ENCODE measurements at places on chromosomes 7 and 10.

DNA sequence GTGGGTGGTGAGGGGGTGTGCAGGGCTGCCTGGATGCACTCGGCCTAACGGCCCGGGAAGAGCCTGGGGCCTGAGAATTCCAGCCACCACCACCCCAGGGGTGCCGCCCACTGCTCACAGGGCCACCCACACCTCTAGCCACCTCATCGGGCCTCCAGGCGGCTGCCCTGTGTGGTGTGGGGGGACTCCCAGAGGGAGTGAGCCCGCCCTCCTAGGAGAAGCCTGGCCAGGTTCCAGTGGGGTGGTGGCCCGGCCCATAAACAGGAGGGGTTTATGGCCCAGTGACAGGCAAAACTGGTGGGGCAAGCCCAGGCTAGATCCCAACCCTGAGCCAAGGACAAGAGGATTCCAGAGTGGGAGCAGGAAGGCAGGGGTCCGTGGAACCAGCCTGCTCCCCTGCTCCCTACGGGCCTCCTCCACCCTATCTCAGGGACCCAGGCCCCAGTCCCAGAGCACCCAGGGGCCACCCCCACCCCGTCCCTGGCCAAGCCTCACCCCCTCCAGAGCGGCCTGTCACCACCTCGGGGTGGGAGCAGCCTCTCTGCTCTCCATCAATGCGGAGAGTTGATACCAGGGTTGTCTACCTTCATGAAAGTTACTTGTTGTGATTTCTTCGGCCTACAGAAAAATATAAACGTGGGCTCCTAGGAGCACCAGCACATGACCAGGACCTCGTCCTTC is 20.2 kb upstream of the PDGFA start:
- DNase-seq, result no peak

DNA sequence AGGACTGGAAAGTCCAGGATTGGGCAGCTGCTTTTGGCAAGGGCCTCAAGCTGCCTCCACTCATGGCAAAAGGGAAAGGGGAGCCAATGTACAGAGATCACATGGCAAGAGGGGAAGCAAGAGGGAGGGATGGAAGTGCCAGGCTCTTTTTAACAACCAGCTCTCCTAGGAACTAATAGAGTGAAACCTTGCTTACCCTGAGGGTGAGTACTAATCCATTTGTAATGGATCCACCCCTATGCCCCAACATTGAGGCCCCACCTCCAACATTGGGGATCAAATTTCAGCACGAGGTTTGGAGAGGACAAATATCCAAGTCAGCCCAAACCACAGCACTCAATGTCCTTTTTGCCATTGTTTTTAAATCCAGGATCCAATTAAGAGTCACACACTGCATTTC is 12.5 kb downstream of the HABP2 start:
- DNase-seq, result no peak

- no peak for DNase-seq
Observed at GRCh38 chr7:157077986-157078644, 60.6 kb upstream of the UBE3C start.

GRCh38 chr7:120742372-120742771 is 115.6 kb downstream of the TSPAN12 start:
- no peak for DNase-seq

DNA sequence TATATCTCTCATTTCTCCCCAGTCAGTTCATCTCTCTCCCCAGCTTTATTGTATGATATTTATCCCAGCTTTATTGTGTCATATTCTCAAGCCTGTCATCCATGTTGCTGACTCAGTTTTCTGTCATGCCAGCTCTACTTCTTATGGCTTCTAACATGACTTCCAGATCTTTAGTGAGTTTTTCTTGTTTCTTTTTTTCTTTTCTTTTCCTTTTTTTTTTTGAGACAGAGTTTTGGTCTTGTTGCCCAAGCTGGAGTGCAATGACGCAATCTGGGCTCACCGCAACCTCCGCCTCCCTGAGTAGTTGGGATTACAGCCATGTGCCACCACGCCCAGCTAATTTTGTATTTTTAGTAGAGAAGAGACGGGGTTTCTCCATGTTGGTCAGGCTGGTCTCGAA is 28.7 kb upstream of the CALU start:
- no peak for DNase-seq

DNA sequence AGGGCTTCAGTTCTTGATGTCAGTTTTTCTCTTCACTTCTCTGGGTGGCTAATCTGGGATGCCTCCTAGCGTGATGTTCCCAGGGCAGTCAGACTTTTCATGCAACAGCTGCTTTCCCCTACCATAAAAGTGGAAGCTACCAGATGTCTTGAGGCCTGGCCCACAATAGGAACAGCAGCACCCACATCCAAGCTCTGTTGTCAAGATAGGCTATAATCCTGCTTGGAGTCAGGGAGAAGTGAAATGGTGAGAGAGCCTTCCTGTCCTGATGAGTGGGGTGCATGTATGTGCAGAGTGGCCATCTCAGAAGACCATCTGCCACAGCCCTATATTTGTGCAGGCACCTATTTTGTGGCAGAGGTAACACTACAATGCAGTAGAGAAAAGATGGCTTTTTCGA is 108.0 kb downstream of the HTR5A start:
- no peak for DNase-seq

DNA sequence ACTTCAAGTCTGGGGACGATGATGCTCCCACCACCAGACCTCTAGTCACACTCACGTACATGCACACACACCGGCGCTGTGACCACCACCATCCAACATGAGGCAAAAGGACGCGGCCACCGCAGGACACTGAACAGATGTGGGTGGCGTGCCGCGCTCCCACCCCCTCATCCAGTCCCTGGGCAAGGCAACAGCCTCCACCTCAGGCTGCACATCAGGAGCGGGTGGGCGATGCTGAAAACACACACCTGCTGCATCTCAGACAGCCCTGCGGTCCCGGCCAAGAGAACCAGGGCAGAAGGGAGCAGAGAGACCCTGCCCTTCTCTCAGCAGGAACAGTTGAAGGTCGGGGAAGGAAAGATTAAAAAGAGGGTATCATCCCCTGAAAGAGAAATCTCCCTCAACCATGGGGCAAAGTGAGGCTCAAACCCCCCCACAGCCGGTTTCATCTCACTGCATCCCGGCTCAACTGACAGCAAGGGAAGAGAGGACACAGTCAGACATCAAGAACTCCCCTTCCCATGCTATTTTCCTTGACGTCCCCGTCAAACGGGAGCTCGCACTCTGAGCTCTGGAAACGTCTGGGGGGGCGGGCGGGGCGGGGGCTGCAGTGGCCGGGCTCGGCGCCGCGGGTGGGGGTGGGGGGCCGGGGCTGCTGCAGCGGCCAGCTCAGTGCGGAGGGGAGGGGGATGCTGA is 1.1 kb downstream of the CAMK2G start:
- DNase-seq, result no peak

GRCh38 chr10:79159141-79159651 is 90.4 kb downstream of the ZMIZ1 start:
- DNase-seq, result no peak

DNA sequence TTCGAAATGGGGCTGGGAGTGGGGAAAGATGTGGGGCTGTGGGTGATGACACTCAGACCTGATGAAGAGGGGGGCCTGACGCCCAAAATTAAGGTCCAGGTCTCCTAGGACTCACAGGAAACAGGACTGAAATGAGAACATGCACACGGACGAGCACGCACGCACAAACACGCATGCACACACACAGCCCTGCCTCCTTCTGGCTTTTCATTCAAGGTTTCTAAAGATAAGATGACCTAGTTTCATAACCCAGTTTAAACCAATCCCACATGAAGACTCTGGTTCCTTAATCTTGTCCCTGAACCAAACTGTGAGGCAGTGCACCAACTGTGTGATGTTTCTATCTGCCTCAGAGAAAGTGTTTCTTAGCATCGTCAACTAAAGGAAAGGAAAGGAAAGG is 162.0 kb downstream of the DGKI start:
- no peak for DNase-seq

- no peak for DNase-seq
Observed at GRCh38 chr10:101354328-101355071, 535 bp downstream of the BTRC start.

- DNase-seq, result no peak
Observed at GRCh38 chr10:19178675-19179074, 130.1 kb downstream of the MALRD1 start.

DNA sequence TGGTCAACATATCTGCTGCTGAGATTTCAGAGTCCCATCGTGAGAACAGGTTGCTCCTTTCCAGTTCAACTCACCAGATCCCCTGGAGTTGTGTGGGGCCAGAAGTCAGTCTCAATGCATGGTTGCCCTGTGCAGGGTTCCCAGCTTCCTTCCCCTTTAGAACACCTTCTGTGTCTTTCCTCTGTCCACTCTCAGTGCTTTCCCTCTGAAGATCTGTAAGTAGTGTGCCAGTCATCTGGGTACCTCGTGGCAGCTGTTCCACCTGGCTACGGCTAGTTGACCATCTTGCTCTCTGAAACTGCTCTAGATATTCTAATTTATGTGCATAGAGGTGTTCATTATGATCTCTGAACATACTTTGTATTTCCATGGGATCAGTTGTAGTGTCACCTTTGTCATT is 36.1 kb upstream of the PRSS37 start:
- DNase-seq, result no peak

DNA sequence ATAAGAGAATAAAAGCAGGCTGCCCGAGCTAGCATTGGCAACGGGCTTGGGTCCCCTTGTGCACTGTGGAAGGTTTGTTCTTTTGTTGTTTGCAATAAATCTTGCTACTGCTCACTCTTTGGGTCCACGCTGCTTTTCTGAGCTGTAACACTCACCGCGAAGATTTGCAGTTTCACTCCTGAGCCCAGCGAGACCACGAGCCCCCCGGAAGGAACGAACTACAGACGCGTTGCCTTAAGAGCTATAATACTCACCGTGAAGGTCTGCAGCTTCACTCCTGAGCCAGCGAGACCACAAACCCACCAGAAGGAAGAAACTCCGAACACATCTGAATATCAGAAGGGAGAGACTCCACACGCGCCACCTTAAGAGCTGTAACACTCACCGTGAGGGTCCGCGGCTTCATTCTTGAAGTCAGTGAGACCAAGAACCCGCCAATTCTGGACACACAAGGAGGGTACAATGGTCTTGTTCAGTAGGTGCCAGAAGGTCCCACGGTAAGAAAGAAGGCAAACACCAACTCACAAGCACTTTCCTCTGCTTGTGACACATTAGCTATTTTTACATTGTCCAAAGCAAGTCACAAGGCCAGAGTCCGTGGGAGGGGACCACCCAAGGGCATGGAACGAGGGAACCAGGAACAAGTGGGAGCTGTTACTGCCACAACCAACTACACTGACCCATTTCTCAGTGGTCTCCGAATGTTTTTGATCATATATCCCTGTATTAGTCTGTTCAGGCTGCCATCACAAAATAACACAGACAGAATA is 29.2 kb upstream of the CACUL1 start:
- DNase-seq, result no peak

- DNase-seq, result no peak
Observed at GRCh38 chr7:151871904-151872303, 5.0 kb downstream of the PRKAG2 start.

DNA sequence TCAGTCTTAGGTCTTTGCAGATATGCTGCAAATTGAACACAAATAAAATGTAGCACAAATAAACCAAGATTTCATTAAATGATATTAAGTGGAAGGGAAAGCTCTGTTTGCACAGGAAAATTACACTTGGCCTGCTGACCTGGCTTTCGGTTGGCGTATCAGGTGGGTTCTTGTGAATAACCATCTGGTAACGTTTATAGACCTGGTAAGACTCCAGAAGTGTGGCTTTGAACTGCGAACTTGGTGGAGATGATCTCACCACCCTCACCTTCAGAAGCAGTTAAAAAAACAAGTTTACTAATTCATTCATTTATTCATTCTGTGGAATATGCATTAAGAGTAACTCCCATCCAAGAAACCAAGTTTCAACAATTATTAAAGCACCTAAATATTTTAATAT is 28.1 kb downstream of the ATE1 start:
- no peak for DNase-seq

DNA sequence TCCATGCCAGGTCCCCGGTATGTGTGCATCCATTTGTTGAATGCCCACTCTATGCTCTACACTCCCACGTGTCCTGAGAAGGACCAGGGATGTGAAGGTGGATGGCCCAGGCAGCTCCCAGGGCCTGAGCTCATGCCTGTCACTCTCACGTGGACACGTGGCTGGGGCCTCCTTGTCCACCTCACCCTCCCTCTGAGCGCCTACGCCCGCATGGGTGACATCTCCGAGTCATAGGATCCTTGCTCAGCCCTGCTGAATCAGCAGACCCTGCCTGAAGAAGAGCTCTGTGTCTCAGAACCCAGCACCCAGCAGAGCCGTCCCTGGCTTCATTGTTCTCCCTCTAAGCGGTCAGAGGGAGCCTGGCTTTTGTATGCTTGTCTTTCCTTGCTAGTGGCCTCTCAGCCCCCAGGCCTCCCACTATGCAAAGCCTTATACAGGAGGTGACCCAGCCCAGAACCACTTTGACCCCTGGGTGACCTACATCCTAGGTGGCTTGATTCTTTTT is 107.9 kb upstream of the PPIF start:
- no peak for DNase-seq

- DNase-seq, result no peak
Observed at GRCh38 chr10:123462756-123463155, 203.4 kb upstream of the GPR26 start.

- no peak for DNase-seq
Observed at GRCh38 chr7:154474903-154475520, 422.8 kb downstream of the DPP6 start.

GRCh38 chr7:67654642-67655041 is 658.0 kb downstream of the TYW1 start:
- no peak for DNase-seq

DNA sequence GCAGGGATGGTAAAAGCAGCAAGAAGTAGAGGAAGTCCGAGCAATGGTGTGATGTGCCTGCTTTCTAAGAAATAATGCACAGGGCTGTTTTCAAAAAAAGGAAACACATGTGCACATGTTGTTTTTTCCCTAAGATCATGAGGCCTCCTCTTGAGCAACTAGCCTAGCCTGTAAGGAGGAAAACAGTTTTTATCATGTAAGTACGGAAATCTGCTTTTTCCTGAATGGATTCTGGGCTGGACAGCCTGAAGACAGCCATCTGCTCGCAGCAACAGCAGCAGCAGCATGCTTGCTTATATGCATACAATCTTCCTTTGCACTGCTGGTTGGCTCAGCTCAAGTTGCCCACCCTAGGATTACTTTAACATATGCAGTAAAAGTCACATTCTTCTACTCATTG is 87.1 kb downstream of the HIBADH start:
- DNase-seq, result no peak

- DNase-seq, result no peak
Observed at GRCh38 chr7:98651760-98652159, 34.7 kb downstream of the NPTX2 start.

- DNase-seq, result no peak
Observed at GRCh38 chr7:27600247-27600646, 62.4 kb downstream of the HIBADH start.

Data from AG04449 (cell line).